ENCODE measurements at places on chromosomes 5 and 9.

DNA sequence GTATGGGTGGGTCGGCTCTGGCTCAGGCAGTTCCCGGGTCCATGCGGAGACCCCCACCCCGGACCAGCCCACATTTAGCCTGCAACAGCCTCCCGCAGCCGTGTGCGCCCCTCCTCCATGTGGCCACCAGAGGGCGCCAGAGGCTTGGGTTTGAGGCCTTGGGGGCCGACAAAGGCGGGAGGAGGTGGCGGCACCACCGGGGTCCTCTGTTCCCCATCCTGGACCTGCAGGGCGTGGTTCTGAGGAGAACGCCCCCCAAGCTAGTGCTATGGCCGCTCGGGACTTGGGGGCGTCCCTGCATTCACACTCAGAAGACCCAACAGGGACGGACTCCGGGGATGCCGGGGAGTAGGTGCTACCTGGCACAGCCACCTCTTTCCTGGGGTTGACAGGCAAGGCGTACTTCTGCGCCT lies 16.5 kb downstream of the ASS1 start:
- DNase-seq, result no peak

- no peak for DNase-seq
Measured at GRCh38 chr5:36720688-36721087, 114.3 kb downstream of the SLC1A3 start.

DNA sequence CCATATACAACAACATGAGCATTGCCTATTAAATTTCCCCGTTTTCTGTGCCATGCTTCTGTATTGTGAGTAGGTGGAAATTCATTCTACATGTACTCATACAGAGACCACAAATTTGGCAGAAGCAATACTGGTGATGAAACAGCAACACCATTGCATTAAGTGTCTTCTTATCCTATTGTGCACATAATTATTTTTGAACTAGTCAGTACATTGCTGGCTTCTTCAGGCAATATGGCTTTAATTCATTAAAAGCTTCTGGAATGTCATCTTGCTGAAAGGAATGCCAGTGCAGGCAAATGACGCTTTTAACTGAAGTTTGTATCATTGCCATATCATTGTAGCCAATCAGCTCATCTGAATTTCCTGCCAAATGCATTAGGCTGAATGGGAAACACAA lies 82.6 kb downstream of the KIAA1958 start:
- peak; percentile 85 for DNase-seq

- DNase-seq, result no peak
Measured at GRCh38 chr5:168269937-168270330, 21.5 kb upstream of the WWC1 start.

GRCh38 chr5:36199620-36200019 lies 42.1 kb downstream of the NADK2 start:
- no peak for DNase-seq

GRCh38 chr9:89889865-89890264 lies 285.1 kb downstream of the GADD45G start:
- no peak for DNase-seq

- DNase-seq, result no peak
Measured at GRCh38 chr9:37719526-37719925, 34.1 kb upstream of the TRMT10B start.

DNA sequence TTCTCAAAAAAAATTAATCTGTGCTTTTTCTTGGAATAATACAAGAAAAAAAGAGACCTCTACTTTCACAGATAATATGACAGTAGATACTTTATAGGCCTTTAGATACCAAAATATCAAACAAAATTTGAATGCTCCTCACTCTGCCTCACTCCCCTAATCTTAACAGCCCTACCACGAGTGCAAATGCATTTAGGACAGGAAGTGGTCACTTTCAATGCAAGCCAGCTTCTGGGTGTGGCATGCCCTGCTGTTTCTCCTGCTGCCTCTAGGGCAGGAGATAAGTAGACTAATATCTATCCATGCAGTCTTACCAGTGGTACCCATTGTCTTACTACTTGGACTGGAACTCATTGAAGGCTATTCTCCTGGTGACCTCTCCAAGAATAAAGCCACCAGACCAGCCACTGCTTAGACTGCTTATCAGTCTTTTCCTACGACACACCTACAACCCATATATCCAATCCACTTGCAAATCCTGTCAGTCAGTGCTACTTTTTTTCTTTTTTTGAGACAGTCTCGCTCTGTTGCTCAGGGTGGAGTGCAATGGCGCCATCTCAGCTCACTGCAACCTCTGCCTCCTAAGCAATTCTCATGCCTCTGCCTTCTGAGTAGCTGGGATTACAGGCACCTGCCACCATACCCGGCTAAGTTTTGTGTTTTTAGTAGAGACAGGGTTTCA lies 23.0 kb downstream of the FRRS1L start:
- DNase-seq, result no peak

Data from fibroblast of the conjunctiva (primary cell).